ENCODE measurements at places on chromosomes 6 and 20. TPM values are rescaled to one million over a fixed set of nuclear protein-coding genes. Genes with fewer than 3 reads are reported as not detected.

Gene GNL1
- total RNA-seq, result 41.9 TPM

GRCh38 chr6:148492654-148493290, 150.1 kb downstream of the SASH1 start:
- no peak for DNase-seq

- peak; percentile 55 for DNase-seq
Observed at GRCh38 chr6:33620158-33620855, 815 bp upstream of the ITPR3 start.

GRCh38 chr6:81130969-81131368, 621.5 kb downstream of the TENT5A start:
- no peak for DNase-seq

Gene PRND
- total RNA-seq, result not detected

Gene TUBB2B
- 1.5 TPM for total RNA-seq

- no peak for DNase-seq
Observed at GRCh38 chr6:39880594-39880993, 53.7 kb downstream of the MOCS1 start.

DNA sequence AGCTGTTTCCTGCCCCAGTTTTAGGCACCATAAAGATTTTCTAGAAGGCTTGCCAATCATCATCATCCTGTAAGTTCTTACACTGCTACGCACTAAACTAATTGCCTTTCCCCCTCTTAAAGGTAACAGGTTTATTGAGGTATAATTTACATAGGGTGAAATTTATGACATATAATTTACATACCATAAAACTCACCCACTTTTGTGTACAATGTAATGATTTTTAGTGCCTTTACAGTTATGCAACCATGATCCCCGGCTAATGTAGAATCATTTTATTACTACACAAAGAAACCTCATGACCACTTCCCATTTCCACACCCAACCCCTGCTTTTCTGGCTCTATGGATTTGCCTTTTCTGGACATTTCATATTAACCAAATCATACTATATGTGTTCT, 21.1 kb downstream of the GCNT2 start:
- no peak for DNase-seq

DNA sequence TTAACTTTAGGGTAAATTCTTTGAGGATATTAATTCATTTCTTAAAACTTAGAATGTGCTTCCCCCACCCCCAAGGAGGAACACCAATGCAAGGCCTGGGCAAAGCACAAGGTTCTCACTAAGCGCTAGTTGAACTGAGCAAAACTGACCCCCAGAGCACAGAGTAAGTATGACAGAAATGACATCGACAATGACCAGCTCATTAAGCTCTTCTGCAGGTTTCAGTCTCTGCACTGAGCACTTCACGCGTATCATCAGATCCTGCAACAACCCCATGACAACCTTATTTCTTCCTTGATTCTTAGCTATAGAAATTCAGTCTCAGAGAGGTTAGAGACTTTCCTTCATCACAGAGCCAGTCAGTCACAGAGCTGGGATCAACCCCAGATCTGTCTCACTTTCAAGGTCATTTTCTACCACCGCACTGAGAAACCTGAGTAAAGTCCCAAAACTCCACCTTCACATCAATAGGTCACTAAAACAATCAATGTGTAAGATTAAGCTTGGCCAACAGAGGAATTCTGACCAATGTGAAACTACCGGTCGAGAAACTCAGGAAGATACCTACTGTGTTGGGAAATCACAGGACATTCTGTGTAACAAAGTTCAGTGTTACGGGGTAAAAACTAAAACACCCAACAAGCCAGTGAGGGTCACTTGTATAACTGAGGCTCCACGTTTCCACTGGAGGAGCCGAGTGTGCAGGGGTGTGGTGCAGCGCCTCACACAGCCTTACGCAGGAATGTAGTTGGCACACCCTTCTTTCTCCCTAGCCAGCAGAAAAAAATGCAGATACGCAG, 129.0 kb upstream of the FOXQ1 start:
- no peak for DNase-seq

Gene RHAG
- total RNA-seq, result not detected

Gene DSP
- total RNA-seq, result 33.8 TPM

Gene WFDC12
- total RNA-seq, result 7.1 TPM

GRCh38 chr6:90079560-90080490, 185.6 kb downstream of the GJA10 start:
- DNase-seq, result no peak

All from upper lobe of left lung (tissue), 6 donors.